ENCODE measurements at places on chromosomes 1 and 21. TPM values are rescaled to one million over a fixed set of nuclear protein-coding genes. Genes with fewer than 3 reads are reported as not detected.

DNA sequence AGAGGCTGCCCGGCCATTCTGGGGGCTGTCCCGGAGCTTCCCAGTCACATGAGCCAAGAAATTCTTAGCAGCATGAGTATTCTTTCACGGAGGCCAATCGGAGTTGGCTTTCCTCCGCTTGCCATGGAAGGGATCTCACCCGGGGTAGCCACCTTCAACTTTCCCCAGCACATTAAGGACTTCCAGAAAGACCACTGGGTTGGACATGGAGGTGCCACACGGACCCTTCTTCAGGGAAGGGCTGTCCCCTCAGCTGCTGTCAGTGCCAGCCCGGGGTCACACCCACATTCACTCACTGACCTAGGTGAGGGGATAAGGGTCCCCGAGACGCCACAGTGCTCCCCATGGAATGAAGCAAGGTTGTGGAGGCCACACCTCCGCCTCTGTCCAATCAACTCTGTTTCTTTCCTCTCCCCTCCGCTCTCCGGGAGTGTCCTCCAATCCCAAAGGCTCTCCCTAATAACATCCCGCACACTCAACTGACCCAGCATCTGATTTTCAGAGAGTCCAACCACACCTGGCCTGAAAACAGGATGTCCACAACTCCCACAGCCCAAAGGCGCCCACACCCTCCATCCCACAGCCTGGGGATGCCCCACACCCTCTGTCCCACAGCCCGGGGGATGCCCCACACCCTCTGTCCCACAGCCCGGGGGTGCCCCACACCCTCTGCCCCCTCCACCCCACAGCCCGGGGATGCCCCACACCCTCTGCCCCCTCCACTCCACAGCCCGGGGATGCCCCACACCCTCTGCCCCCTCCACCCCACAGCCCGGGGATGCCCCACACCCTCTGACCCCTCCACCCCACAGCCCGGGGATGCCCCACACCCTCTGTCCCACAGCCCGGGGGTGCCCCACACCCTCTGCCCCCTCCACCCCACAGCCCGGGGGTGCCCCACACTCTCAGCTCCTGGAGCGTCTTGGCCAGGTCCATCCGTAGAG lies 19.4 kb downstream of the RSPH1 start:
- DNase-seq, result peak; percentile 43

GRCh38 chr1:246906833-246907232 lies 24.9 kb downstream of the AHCTF1 start:
- DNase-seq, result no peak

DNA sequence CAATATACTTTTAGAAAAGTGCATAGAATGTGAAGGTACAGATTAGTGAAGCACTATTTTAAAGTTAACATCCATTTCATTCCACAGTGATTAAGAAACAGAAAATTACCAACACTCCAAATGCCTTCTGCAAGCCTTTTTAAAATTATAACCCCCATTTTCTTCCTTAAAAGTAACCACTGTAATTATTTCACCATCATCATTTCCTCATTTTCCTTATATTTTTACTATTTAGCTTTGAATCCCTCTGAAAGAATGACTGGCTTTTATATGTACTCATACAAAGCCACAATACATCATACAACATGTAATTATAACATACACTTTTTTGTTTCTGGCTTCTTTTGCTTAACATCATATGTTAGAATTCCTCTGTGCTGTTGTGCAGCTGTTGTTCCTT lies 6.5 kb upstream of the NEGR1 start:
- no peak for DNase-seq

DNA sequence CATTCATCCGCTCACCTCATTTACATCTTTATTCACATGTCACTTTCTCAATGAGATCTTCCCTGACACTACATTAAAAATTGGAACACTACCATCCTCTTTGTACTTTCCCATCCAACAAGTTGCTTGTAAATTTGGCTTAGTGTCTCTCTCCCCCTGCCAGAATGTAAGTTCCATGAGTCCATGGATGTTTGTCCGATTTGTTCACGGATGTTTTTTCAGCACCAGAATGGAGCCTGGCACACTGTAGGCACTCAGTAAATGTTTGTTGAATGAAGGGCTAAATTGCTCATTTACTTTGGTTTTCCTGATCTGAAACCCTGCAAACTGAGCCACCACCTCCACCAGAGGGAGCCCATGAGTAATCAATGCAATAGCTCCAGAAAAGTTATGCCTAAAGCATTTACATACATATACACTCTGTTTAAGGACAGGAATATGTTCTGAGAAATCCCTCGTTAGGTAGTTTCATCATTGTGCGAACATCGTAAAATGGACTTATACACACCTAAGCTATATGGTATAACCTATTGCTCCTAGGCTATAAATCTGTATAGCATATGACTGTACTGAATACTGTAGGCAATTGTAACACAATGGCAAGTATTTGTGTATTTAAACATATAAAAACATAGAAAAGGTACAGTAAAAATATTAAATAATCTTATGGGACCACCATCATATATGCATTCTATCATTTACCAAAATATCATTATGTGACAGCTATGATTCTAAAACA lies 2.8 kb upstream of the EYA3 start:
- peak; percentile 72 for DNase-seq

- DNase-seq, result no peak
These were observed 37.7 kb upstream of the BCL10 start for GRCh38 chr1:85313888-85314696.

- DNase-seq, result peak; percentile 61
These were observed 16.6 kb downstream of the SAMD11 start for GRCh38 chr1:940107-941014.

DNA sequence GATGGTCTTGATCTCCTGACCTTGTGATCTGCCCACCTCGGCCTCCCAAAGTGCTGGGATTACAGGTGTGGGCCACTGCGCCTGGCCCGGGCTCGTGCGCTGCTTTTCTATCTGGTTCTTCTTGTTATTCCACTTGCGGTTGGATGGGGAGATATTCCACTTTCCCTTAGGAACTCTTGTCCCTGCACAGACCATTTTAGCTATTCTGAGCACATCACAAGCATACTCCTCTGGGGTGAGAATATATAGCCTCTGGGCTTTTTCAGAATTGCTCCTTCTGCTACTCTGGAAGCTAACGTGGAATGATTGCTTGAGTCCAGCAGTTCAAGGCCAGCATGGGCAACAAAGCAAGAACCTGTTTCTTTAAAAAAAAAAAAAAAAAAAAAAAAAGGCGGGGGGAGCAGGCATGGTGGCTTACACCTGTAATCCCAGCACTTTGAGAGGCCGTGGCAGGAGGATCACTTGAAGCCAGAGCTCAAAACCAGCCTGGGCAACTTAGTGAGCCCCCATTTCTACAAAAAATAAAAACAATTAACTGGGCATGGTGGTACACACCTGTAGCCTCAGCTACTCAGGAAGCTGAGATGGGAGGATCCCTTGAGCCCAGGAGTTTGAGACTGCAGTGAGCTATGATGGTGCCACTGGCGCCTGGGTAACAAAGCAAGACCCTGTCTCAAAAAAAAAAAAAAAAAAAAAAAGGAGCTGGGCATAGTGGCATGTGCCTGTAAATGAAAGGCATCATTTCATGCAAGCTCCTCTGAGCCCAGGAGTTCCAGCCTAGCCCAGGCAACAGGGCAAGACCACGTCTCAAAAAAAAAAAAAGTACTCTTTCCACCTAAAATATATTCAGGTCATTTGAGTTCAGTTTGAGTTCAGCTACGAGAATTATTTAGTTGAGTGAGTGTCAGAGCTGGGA lies 11.8 kb upstream of the PGD start:
- DNase-seq, result no peak

DNA sequence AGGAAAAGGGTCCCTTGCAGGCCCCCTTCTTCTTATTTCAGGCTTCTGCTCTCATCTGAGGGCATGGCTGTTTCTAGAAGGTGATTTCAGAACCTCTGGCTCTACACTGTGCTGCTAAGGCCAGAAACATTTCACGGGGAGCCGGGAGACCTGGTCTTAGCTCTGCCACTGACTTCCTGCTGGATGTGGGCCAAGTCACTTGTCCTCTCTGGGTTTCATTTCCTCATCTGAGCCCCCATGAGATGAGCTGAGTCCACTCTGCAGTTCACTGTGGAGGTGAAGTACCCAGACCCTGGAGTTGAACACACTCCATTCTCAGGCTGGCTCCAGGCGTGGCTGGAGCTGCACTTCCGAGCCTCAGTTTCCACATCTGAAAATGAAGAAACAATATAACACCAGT lies 2.1 kb downstream of the PADI1 start:
- DNase-seq, result no peak

GRCh38 chr1:51907079-51907702 lies 28.7 kb upstream of the NRDC start:
- no peak for DNase-seq

DNA sequence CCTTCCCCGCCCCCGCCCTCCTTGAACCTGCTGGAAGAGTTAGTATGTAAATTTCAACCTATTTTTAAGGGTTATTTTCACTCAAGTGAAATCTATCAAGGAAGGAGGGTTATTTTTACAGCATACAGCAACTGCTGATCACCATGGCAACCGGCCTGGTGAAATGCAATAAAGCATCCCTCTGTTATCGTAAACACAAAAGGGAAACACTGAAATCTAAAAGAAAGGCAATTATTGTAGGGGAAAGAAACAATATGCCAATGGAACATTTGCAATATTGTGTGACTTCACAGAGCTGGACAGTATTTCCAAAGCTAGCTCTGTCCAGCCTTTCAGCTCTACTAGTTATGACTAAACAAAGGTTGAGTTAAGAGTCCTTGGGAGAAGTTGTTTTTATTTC lies 588.3 kb upstream of the PBX1 start:
- no peak for DNase-seq

- no peak for DNase-seq
These were observed 23.7 kb upstream of the SRRM1 start for GRCh38 chr1:24619376-24619775.

GRCh38 chr1:234610666-234611224 lies 767 bp upstream of the IRF2BP2 start:
- DNase-seq, result peak; percentile 96

DNA sequence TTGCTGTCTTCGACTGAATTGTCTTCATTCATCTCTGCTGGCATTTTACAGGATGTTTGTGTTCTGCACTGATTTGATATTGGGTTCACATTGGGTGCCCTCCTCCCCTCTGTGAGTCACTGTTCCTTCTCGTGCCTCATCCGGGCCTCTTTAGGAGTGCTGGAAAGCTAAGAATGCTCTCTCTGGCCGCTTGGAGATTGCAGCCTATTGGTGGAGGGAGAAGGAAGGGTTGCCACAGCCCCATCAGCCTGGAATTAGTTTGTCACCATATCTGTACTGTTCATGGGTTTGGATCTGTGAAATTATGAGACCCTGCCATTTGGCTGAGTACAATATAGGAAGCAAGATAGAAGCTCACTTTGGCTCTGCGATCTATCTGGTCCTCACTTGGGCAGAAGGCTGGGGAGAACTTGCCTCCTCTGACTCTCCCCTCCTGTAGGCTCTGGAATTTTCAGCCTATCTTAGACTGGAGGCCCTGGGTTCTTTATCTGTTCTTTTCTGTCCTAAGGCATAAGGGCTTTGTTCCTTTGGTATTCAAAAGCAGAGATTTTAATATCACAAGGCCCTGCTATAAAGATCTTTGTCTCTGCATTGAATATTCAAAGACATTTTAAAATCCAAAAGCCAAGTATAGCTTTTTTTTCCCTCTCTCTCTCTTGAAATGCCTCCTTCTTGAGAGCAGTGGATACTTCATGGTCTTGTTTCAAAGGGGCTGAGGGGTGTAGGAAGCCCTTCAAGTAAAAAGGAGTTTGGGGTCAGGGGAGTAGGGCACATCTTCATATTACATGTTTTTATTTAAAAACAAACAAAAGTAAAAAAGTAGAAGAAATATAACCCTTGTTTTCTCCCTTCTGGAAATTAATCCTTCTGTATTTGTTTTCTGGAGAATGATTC lies 347.9 kb downstream of the ZP4 start:
- DNase-seq, result no peak

Gene OR14K1
- not detected for total RNA-seq

Gene PLEKHN1
- not detected for total RNA-seq

Gene ARTN
- total RNA-seq, result 0.79 TPM

Gene PRAMEF8
- total RNA-seq, result not detected

Gene SH3BGR
- 147 TPM for total RNA-seq
